Activated CD8-positive, alpha-beta memory T cell treated with anti-CD3 and anti-CD28 coated beads for 1 hour (primary cell): ENCODE measurements at places on chromosomes 5 and 9.

GRCh38 chr9:110185806-110186205, 22.2 kb downstream of the C9orf152 start:
- no peak for DNase-seq

- no peak for DNase-seq
These were observed 135.7 kb downstream of the MAN2A1 start for GRCh38 chr5:109825450-109825849.

DNA sequence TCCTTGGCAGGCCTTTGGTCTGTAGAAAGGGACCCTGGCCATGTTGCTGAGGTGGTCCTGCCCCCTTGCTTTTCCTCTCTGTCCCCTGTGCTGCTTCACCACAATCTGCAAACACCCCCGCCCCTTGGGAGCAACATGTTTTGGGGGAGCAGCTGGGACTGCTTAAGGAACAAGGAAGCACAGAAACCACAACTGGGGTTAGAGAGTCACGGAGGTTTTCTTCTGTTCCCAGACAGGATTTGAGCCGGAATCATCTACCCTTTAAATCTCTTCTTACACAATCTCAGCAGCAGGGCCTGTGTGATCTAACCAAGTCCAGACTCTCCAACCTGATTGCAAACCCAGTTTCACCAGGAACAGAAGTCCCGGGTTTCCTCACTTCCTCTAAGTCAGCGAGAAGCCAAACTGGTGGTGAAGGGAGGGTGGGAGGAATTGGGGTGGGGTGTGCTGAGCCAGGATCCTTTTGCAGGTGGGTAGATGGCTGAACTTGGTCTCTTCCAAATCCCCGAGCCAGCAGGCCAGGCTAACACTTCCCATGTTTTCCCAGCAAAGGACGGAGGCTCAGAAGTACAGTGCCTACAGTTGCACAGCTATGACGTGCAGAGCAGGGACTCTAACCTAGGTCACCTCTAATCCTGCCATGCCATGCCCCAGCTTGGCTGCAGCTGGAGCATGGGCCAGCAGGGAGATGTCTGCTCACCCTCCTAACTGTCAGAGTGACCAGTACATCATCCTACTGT, 25.0 kb downstream of the SH3PXD2B start:
- DNase-seq, result no peak

DNA sequence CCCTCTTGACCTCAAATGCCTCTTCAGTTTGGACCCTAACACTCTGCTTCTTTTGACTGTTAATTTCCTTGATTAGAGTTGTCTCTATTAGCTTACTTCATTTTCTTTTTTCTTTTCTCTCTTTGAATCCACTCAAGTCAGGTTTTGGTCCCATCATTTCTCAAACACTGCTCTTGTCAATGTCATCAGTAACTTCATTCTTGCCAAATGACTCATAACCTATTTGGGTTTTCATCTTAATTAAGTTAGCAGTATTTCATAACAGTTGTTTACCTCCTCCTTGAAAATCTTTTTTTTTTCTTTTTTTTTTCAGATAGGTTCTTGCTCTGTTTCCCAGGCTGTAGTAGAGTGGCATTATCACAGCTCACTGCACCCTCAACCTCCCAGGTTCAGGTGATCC, 119.6 kb downstream of the PARP8 start:
- no peak for DNase-seq
